ENCODE measurements at places on chromosomes 4 and X. TPM values are rescaled to one million over a fixed set of nuclear protein-coding genes. Genes with fewer than 3 reads are reported as not detected.

The OTUD4 gene
- 7.5 TPM for polyA plus RNA-seq

The NXF2 gene
- polyA plus RNA-seq = not detected

DNA sequence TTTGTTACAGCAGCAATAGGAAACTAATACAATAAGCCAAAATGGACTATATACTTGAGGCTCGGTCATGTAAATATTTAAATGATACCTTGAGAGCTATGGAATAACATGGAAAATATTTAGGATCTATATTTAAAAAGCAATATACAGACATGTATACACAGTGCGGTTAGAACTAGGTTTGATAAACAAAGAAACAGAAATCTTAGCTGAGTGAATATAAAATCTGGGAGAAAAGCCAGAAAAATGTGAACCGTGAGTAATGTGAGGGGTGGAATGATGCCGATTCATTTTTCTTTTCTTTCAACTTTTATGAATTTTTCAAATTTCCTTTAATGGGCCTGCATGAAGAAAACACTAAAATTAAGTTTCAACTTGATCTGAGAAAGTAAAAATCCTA is 104.1 kb downstream of the ATXN3L start:
- DNase-seq = no peak

DNA sequence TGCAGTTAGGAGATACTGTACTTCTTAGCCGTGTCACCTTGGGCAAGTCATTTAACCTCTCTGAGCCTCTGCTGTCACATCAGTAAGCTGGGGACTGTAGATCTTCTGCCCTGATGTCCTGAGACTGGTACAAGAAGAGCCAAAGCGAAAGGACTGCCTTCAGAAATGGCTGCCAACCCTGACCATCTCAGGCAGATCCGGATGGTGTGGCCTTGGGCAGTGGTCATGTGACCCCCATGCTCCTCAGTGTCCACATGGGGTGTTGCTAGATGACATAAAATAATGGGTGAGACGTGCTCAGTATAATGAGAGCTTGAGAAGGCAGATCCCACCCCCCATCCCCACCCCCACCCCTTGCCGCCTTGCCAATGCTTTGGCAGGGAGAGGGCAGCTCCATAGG is 60.4 kb upstream of the MTM1 start:
- no peak for DNase-seq

DNA sequence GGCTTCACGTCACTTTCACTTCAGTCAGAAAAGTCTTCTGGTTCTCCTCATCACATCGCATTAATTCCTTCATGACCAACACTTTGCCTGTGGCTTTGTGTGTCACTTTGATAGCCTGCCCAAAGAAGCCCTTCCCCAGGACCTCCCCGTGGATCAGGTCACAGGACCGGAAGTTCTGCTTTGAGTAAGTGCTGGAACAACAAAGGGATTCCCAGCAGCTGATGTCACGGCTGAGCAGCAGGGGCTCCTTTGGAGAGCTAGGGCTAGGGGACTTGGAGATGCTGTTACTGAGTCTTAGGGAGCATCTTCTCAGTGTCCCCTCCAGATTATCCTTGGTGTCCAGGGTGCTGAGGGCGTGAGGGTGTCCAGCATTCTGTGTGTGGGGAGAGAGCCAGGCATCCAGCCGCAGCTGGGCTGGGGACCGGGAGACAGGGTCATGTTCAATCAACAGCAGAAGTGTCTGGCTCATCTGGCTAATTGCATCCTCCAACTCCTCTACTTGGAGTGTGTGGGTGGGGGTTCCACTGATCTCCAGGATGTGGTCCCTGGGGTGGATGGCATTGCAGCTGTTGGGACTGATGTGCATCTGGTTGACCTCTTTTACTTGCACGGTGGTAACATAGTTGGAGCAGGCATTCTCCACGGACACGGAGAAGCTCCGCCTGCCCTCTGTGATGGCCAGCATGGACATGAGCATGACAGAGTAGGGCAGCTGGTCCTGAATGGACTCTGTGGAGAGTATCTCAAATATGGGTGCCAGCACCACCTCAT is 39.2 kb upstream of the ARHGAP6 start:
- DNase-seq = no peak

GRCh38 chr4:105181259-105181658 is 34.6 kb downstream of the TET2 start:
- no peak for DNase-seq

The TSPAN6 gene
- not detected for polyA plus RNA-seq

DNA sequence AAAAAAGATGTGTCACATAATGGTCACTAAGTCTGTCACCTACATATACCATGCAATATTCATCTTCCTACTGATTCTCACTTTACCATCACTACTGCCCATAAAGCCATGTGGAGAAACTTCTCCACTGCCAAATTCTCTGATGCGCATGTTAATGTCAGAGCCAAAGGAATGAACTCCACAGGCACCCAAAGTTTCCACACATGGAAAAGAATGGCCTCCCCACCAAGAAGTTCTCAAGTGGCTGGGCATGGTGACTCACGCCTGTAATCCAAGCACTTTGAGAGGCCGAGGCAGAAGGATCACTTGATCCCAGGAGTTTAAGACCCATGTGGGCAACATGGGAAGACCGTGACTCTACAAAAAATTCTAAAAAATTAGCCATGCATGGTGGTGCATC is 43.8 kb upstream of the UGDH start:
- DNase-seq = no peak

DNA sequence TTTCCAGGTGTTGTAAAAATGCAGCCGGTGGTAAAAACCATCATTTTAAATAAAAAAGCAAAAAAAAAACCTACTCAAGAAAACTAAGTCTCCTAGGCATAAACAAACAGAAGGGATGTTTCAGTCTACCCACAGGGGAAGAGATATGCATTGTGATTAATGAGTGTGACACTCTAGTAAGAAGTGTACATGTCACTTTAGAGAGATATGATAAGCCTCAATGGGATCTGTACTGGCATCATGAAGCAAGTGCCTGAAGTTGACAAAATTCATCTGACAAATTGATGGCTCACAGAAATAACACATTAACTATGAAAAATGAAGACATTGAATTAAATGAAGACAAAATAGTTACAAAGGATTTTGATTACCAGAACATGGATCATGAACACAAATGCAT is 162.7 kb downstream of the NPFFR2 start:
- DNase-seq = no peak

The CT45A2 gene
- not detected for polyA plus RNA-seq

The OPN1MW3 gene
- not detected for polyA plus RNA-seq

- DNase-seq = no peak
Measured at GRCh38 chr4:127479031-127479622, 153.6 kb upstream of the INTU start.

- no peak for DNase-seq
Measured at GRCh38 chrX:65300104-65300809, 234.3 kb downstream of the LAS1L start.

DNA sequence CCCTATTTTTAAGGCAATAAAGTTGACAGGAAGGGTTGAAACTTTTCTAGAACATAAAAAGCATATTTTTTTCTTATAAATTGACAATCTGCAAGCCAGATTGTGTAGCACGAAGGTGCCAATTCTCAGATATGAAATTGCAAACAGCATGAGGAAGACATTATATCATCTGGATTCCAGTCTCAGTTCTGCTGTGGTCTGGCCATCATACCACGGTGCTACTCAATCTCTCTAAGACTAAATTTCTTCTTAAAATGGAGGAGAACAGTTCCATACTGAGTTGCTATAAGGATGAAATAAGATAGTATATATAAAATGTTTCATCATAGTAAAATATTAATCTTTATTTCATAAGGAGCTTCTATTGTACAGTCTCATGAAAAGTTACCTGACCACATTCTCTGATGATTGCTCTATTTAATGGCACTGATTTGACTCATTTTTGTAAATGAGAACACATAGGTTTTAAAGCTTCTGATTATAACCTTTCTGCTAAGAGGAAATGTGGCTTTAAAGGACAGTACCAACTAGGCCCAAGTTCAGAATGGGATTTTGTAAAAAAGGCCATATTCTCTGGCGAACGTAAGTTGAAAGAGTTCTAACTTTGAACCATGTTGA is 127.9 kb downstream of the SHROOM3 start:
- DNase-seq = no peak

GRCh38 chrX:49892542-49892941 is 13.3 kb downstream of the USP27X start:
- peak; percentile 50 for DNase-seq

The CXCL6 gene
- polyA plus RNA-seq = not detected

- no peak for DNase-seq
Measured at GRCh38 chr4:39970671-39971640, 6.8 kb downstream of the PDS5A start.

The TCEAL5 gene
- not detected for polyA plus RNA-seq

DNA sequence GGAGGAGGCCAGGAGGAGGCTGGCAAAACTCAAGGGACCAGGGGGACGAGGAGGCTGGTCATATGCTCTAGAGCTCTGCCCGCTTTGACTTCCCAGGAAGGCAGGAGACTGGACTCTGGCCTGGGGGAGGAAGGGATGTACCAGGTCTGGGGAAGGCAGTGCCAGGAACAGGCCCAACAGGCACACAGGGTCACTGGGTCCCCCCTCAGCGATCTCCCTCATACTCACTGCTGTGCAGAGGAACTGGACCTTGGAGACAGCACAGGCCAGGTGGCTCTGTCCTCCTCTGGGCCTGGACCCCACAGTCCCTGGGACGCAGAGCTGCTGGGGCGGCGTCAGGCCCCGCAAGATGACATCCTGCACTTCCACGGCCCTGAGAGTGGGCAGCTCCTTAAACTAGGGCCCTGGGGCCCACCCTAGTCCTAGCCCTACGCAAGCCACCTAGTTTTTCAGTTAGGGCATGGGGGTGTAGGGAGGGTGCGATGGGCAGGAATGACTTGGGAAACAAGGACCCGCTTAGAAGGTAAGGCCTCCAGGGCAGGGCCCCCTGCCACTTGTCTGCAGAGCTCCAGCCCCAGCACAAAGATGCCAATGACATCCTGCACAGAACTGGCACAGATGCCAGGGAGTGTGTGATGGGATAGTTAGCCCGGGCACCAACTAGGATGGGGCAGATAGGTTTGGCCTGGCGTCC is 59.5 kb downstream of the HTRA3 start:
- DNase-seq = no peak

DNA sequence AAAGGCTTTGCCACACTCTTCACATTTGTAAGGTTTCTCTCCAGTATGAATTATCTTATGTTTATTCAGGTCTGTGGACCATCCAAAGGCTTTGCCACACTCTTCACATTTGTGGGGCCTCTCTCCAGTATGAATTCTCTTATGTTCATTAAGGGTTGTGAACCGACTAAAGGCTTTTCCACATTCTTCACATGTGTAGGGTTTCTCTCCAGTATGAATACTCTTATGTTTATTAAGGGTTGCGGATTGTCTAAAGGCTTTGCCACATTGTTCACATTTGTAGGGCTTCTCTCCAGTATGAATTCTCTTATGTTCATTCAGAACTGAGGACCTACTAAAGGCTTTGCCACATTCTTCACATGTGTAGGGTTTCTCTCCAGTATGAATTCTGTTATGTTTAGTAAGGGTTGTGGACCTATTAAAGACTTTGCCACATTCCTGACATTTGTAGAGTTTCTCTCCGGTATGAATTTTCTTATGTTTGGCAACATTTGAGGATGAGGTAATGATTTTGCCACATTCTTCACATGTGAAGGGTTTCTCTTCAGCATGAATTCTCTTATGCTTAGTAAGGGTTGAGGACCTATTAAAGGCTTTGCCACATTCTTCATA is 33.7 kb downstream of the ZNF732 start:
- DNase-seq = no peak

DNA sequence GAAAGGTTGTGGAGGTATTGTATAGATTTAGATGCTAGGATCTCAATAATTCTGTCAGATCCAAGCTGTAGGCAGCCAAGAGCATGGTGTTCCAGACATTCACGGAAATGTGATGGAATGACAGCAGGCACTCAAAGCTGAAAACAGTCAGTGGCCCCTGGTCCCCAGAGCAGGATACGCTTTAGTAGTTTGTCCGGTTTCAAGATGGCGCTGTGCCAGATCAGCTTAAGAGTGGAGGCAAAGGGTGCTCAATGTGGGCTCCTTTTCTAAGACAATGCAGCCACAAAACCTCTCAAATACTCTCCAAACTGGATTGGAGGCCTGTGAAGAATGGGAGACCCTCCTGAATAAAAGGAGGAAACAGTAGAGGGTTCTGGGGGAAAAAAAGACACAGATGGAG is 291.2 kb upstream of the HS3ST1 start:
- no peak for DNase-seq

- DNase-seq = no peak
Measured at GRCh38 chr4:141376769-141377168, 156.1 kb downstream of the ZNF330 start.

The PCYT1B gene
- not detected for polyA plus RNA-seq

The HGFAC gene
- not detected for polyA plus RNA-seq

GRCh38 chrX:85903692-85904471 is 143.5 kb downstream of the CHM start:
- no peak for DNase-seq

The CXorf49 gene
- polyA plus RNA-seq = not detected

DNA sequence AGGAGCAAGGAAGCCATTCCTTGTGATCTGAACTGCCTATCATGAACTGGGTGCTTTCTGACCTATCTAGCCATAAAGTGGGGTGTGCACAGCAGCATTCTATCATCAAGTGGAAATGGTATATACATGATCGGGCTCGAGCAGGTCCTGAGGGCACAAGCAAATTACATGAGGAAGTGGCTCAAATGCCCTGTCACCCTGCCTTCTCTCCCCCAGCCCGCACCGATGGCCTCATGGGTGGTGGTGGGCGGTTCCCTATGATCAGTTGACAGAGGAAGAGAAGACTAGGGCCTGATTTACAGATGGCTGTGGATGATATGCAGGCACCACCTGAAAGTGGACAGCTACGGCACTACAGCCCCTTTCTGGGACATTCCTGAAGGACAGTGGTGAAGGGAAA is 46.3 kb upstream of the BCLAF3 start:
- peak; percentile 3 for DNase-seq

- no peak for DNase-seq
Measured at GRCh38 chr4:136925203-136925602, 607.1 kb downstream of the PCDH18 start.

The ADAMTS3 gene
- polyA plus RNA-seq = not detected

DNA sequence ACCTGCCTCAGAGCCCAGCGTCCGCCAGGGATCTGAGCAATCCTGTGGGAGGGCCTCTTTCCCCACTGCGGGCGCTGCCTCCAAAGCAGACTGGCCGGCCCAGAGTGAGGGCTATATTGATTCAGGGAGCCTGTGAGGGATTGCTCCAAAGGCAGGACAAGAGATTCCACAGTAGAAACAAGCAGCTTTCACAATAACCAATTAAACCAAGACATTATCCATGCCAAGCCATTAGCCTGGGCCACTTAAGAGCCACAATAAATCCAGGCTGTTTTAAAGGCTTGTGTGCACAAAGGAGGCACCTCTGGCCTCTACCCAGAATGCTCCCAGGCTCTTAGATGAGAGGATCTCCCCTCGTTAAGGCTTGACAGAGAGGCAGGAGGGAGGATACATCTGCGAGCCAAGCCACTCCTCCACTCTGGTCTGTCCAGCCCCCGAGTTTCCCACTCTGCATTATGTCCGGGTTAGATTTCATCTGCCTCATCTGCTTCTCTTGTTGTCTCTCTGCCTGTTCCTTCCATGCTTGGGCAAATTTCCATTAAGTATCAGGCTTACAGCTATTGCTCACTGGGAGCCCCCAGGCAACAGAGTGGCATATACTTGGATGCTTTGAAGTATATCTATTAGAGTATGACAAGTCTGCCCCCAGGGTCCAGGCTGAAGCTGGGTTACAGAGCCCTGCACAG is 357.9 kb downstream of the UNC5C start:
- no peak for DNase-seq

GRCh38 chrX:130028196-130028595 is 45.8 kb downstream of the BCORL1 start:
- peak; percentile 32 for DNase-seq

The AWAT1 gene
- polyA plus RNA-seq = not detected

The SATL1 gene
- polyA plus RNA-seq = not detected

GRCh38 chrX:20229155-20229554 is 37.6 kb downstream of the RPS6KA3 start:
- DNase-seq = no peak

The ETDA gene
- polyA plus RNA-seq = not detected

Data from CD14-positive monocyte (primary cell).